Upper lobe of right lung (tissue), 1 donor: ENCODE measurements at places on chromosomes 1 and 21. TPM values are rescaled to one million over a fixed set of nuclear protein-coding genes. Genes with fewer than 3 reads are reported as not detected.
A peak's percentile ranks its signal among the peaks of the same experiment; 100 is the strongest.

DNA sequence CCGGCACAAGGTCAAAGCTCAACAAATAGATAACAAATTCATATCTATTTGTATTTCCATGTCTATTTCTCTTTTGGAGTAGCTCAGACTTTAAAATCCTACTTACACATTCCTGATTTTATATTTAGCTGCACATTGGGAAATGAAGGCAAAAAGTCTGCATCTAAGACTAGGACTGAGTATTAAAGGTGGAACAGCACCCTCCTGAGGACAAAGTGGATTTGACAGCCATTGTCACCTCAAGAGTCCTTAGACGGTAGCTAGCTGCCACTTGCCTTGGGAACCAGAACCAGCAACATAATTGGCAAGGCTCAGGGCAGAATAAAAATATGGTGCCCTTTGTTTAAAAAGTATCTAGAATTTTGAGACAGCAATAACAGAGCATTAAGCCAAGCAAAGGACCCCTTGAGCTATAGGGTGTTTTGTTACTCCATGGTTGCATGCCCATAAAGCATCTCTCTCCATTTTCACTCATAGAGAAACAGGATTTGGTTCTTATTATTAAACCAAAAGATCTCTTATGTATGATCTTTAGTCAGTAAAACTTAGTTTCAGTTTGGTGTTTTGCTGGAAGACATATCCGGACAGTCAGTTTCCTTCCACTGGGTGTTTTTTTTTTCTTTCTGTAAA is 30.0 kb upstream of the SGIP1 start:
- H3K4me1 ChIP-seq: no peaks in the 10 kb centered on the region
- no peak overlapping the region for H3K27ac ChIP-seq
- H3K4me3 ChIP-seq: no peak overlapping the region
- H3K36me3 ChIP-seq: no peaks in the 10 kb centered on the region
- no peaks in the 10 kb centered on the region for H3K27me3 ChIP-seq
- no peak for DNase-seq

SPRR2F gene
- not detected for total RNA-seq

- H3K4me3 ChIP-seq: no peak overlapping the region
- no peaks in the 10 kb centered on the region for H3K27me3 ChIP-seq
- no peaks in the 10 kb centered on the region for H3K36me3 ChIP-seq
These were observed 42.1 kb downstream of the NOS1AP start for GRCh38 chr1:162111572-162111971.

IFI44L gene
- total RNA-seq: 30.0 TPM

TRIM46 gene
- 0.43 TPM for total RNA-seq

GRCh38 chr1:207848234-207848633 is 62.7 kb downstream of the CD34 start:
- H3K27me3 ChIP-seq: no peaks in the 10 kb centered on the region
- no peaks in the 10 kb centered on the region for H3K36me3 ChIP-seq
- no peak overlapping the region for H3K4me3 ChIP-seq
- H3K27ac ChIP-seq: peak overlapping the region; percentile 67
- DNase-seq: peak; percentile 88
- peaks cover 79% of the 10 kb centered on the region for H3K4me1 ChIP-seq
